ENCODE measurements at places on chromosomes 2 and 18.

GRCh38 chr2:24011250-24012104 is 1.6 kb downstream of the MFSD2B start:
- DNase-seq, result no peak

DNA sequence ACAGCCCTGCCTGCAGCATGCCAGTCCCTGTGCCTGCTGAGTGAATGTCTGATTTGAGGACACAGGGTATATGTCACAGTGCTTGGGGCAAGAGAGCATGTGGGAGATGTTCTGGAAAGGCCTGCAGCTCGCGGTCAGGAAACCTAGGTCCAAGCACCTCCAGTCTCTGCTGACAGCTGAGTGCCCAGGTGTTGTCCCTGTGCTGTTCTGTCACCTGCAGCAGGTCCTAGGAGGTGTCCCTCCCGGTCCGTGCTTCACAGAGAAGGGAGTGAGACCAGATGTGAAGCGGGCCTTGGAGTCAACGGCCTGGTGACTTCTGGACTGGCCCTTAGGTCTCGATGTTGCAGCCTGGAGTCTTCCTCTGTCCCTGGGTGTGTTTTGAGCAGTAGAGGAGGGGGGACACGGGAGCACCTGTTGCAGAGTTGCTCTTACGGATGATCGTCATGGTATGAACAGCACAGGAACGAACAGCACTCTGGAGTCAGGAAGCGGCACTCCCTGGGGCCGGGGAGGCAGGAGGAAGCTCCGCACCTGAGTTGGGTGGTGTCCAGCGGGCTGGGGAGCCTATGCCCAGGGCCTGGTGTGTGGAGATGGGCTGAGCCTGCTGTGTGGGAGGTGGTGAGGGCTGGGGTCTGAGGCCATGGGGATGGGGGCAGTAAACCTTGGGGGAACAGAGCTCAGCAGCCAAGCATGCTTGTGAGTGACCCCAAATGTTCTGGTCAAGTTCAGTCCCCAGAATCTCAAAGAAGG is 21.6 kb upstream of the ARHGEF4 start:
- DNase-seq, result no peak

DNA sequence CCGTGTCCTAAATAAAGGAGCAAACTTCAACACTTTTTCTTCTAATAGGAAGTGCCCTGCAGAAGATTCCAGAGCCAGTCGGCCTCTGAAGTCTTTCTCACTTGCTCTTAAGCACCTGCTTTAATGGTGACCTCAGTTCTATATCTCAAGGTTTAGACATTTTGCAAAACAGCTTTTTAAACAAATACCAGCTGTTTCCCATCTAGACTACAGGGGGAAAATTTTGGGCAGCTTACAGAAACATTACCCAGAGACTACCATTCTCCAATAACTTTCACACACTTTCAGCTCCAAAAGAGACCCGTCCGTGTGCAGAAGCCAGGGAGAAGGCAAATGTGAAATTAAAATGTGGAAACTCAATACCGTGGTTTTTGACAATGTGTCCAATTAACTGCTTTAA is 285.3 kb upstream of the CCDC68 start:
- no peak for DNase-seq

DNA sequence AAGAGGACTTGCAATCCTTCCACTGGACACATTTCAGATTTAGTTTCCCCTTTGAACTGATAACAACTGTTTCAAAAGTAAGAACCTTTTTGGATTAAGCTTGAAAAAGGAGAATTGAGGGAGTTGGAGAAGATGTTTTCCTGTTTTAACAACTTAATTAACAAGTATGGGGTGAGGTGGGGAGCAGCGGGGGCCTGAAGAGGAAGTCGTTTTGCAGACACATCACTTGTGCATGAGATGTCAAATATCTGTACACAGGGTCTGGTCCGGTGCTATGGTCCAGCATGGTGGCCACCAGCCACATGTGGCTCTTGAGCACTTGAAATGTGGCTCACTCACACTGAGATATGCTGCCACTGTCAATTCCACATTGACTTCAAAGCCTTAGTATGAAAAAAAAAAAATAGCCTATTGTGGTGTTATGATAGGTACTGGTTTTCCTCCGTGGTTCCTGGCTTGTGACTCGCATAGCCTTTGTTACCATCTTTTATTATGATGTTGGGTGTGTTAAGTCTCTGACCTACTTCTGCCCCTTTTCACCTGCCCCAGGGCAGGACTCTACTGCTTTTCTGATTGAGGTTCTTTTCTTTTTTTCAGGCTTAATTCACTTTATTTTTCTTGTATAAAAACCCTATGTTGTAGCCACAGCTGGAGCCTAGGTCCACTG is 205.5 kb downstream of the BCL2 start:
- DNase-seq, result no peak

DNA sequence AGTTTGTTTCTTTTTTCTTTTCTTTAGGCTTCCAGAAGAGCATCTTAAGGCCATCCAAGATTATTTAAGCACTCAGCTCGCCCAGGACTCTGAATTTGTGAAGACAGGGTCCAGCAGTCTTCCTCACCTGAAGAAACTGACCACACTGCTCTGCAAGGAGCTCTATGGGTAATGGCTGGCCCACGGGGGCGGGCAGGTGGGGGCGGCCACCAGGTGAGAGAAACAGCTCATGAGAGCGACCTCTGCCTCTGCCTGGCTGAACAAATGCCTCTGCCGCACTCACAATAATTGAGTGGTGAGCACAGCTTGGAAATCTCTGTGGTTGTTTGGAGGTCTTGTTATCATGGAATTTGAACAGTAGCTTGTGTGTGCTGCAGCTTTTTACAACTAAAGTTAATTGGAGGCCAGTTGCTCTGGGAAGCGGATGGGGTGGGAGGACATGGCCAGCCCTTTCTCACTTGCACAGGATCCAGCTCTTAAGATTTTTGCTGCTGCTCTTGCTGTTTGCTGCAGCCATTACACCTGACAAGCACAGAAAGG is 70.4 kb downstream of the INPP5D start:
- no peak for DNase-seq

All from RKO (cell line).